ENCODE measurements at places on chromosomes 3 and 15.

DNA sequence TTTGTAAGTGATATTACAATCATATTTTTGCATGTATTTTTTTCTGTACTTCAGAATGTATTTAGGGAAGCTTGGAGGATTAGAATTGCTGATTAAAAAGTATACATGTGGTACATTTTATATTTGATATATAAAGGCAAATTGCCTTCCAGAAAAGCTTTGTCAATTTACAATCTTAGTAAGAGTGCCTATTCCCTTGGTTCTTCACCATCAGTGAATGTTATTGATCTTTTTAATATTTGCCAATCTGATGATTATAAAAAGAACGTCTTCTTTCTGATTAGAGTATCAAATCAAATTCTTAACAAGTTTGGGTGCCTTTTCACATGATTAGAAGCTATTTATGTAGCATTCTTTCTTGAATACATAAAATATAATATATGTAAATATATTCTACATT is 9.1 kb downstream of the WDR49 start:
- DNase-seq, result no peak

DNA sequence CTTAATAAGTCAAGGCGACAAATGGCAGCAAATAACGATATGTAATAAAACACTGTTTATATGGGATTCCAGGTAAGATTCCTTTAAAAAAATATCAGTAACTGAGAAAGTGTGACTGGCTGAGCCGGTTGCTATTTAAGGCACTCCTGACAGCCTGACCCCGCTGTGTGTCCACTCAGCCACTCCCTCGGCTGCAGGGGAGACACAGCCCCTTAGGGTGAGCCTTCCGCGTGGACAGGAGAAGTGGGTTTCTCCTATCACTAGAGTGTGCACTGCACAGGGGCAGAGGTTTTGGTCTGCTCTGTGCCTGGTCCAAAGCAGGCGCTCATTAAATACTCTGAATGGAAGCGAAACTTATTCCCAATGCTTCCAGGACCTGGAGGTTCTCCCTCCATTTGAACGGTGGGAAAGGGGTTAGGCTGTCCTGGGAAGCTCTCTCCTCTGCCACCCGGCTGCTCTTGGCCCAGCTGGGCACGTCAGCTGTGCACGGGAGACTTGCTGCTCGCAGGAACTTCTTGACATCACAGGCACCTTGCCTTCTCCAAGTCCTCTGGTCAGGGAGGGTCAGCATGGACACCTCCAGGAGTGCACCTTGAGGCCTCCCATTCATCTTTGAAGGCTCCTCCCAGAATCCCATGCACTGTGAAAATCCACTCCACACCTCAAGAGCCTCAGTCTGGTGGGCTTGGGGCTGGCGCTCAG is 43.3 kb upstream of the SLCO2A1 start:
- DNase-seq, result no peak

GRCh38 chr15:70589221-70589620 is 174.1 kb downstream of the UACA start:
- DNase-seq, result peak; percentile 51

GRCh38 chr15:70140025-70140542 is 42.4 kb upstream of the TLE3 start:
- DNase-seq, result no peak

- DNase-seq, result no peak
Observed at GRCh38 chr3:119359476-119360326, 65.5 kb downstream of the ARHGAP31 start.

GRCh38 chr3:64488939-64489338 is 198.9 kb downstream of the ADAMTS9 start:
- DNase-seq, result no peak

GRCh38 chr15:67192185-67192820 is 62.2 kb downstream of the AAGAB start:
- no peak for DNase-seq

- no peak for DNase-seq
Observed at GRCh38 chr3:8218353-8218940, 283.2 kb upstream of the LMCD1 start.

DNA sequence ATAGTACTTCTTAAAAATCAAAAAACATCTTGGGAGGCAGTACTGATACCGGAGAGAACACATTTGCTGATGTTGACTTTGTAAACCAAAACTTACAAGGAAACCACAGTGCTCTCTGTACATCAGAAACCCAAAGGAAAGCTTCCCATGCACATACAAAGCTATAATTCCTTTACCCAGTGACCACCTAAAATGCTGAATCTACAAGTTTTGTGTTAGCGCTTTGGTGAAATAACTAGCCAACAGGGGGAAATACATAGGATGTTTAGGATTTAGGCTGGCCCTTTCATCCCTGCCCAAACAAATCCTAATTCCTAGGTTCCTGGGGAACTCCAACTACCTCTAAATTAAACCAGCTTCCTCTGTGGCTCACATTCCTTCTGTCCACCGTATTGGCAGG is 15.3 kb upstream of the SPG21 start:
- no peak for DNase-seq

GRCh38 chr3:50236484-50237132 is 604 bp downstream of the GNAI2 start:
- peak; percentile 21 for DNase-seq

GRCh38 chr15:39642011-39642640 is 61.2 kb downstream of the THBS1 start:
- peak; percentile 56 for DNase-seq

GRCh38 chr3:132284781-132285619 is 32.2 kb upstream of the ACP3 start:
- DNase-seq, result no peak

GRCh38 chr3:106552351-106553043 is 683.7 kb upstream of the CBLB start:
- no peak for DNase-seq

DNA sequence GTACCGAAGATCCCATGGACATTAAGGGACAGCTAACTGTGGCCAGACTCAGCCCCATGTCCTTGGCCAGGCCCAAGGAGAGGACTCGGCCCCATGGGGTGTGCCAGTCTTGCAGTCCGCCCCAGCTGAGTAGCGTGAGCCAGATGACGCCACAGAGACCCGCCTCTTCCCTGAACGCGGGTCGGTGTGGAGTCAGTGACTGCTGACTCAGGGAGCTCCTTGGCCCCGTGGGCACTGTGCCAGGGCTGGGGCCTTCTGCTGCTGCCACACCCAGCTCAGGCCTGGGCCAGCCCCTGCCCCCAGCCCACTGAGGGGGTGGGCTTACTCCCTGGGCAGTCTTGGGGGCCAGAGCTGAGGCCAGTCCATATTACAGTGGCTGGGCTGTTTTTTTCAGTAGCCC is 52.8 kb downstream of the PLXNA1 start:
- peak; percentile 32 for DNase-seq

DNA sequence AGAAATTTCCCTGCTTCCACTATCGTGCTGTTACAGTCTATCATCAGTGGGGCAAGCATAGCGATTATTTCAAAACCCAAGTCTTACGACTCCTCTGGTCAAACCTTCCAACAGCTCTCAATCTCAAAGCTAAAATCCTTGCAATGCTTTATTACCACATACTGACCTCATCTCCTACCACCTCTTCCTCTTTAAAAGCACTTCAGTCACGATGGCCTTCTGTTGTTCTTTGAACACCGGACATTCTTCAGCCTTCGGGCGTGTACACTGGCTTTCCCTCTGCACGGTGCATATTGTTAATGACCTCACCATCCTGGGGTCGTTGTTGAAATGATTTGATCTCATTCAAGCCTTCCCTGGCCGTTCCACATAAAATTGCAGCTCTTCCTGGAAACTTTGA is 31.1 kb downstream of the MAGEL2 start:
- DNase-seq, result no peak

DNA sequence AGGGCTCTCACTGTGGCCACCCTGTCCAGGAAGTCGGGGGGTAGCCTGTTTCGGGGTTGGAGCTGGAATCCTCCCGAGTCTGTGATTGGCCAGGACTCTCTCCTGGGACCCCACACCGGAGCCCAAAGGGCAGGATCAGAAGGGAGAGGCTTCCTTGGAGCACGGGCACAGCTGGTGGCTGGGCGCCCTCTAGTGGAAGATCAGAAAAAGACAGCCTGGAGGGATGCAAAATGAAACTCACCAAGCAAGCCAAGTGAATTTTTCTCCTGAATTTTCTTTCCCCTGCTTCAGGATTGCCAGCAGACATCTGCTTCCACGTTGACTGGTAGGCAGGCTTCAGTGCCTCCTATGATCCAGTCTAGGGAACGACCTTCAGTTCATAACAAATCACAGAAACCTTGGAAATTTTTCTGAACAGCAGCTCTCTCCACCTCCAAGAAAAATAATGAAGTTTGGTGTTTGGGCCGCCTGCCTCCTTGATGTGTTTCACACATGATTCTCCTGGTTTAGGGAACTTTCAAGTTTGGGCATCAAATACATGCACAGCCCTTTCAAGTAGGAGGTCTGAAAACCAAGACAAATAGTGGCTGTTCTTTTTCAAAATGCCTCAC is 224.6 kb downstream of the VPS13C start:
- DNase-seq, result peak; percentile 82

DNA sequence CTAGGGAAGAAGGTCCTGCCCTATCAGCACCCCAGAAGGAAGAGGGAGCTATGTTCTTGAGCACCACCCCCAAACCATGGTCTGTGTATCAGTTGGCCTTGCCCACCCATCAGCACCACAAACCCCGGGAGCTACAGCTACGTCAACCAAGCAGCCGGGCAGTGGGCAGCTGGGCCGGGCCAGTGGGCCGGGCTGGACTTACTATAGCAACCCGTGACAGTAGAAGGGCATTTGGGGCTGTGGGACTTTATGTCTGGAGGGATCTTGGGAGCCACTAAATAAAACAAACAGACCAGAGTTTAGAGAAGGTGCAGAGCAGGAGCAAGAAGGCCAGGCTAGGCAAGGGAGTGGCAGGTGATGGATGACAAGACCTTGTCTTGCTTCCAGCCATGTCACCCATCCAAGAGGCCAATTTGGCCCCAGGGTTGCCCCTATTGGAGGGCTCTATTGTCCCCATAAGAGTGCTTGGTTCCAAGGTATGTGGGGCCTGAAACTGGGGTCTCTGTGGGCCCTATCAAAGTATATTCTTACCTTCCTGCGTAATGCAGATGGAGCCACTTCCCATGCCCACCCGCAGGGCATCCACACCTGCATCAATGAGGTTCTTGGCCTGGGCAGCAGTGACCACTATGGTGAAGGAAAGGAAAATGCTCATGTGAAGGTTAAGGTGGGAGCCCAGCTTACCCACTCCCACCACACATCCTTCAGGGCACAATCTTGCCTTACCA is 3.2 kb downstream of the IMPDH2 start:
- no peak for DNase-seq

DNA sequence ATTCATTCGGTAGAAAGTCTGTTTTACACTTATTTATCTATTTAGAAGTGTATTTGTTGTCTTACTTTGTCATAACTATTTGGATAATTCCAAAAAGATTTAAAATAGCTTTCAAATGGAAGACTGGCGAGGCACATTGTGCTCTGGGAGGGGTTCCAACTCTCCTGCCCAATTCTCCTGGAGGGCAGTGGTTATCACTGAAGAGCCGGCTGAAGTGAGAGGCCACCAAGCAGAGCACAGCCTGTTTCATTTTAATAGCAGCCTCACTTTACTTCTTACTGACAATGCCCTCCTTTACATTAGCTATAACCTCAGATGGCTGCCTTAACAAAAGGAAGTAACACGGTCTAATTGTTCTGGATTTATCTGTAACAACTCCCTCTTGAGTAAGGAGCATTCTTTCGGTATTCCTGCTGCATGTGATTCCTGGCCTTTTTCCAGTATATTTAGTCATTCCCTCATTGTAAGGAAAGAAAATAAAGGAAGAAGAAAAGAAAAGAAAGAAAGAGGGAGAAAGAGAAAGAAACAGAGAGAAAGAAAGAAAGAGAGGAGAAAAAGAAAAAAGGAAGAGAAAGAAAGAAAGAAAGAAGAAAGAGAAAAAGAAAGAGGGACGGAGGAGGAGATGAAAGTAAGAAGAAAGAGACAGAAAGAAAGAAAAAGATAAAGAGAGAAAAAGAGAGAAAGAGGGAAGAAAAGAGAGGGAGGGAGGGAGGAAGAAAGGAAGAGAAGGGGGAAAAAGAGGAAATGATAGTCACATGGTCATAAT is 339.8 kb upstream of the WNT5A start:
- DNase-seq, result peak; percentile 52

DNA sequence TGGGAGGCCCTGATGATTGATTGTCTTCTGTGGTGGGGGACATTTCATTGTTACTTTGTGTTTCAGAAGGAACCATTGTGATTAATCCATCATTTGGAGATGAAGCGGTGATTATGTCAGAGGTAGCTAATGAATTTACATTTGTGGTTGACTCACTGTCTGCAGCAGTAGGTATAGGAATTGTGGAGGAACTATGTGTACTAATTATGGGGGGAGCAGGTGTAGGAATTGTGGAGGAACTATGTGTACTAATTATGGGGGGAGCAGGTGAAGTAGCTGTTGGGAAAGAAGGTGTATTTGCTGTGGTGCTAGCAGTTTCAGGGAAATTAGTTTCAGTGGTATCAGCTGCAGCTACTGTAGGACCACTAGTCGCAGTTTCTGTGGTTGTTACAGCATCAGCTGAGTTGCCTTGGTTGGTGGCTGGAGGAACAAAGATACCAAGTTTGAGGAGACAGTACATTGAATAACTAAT is 6.9 kb downstream of the MUC13 start:
- DNase-seq, result no peak

DNA sequence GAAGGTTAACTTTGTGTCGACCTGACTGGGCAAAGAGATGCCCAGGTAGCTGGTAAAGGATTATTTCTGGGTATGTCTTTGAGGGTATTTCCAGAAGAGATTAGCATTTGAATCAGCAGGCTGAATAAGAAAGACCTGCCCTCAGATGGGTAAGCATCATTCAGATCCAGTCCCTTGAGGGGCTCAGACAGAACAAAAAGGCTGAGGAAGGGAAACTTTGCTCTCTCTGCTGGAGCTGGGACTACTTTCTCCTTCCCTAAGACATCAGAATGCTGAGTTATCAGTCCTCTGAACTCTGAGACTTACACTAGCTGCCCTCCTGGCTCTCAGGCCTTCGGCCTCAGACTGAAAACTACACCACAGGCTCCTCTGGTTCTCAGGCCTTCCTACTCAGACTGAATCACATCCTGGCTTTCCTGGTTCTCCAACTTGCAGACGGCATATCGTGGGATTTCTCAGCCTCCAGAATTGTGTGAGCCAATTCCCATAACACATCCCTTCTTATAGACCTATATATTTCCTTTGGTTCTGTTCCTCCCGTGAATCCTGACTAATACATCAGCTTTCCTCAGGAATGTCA is 982.9 kb downstream of the TUSC7 start:
- no peak for DNase-seq

GRCh38 chr3:83033133-83033532 is 1271.7 kb upstream of the GBE1 start:
- no peak for DNase-seq

DNA sequence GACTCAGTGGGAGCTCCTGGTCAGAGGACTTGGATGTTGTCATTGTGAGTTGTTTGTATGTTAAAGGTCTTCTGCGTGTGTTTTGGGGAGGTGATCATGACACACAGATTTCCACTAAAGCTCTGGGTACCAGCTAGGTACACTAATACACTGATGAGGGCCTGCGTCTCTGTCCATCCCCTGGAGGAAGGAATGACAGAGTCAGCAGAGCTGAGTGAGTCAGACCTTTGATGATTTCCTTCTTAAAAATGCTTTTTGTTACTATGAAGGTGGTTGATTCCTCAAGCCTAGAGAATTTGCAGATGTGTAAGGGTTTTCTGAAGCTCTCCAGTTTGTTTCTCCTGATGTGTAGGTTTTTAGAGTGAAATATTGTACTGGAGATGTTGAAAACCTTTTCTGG is 424.1 kb upstream of the TPM1 start:
- peak; percentile 78 for DNase-seq
